ENCODE measurements at places on chromosomes 6 and 20. TPM values are rescaled to one million over a fixed set of nuclear protein-coding genes. Genes with fewer than 3 reads are reported as not detected.

The NHLRC1 gene
- total RNA-seq = 1.3 TPM

The ZFP57 gene
- total RNA-seq = not detected

The PTK6 gene
- not detected for total RNA-seq

The ERVFRD-1 gene
- not detected for total RNA-seq

The EYA4 gene
- total RNA-seq = 0.05 TPM

- no peak overlapping the region for H3K27ac ChIP-seq
- H3K36me3 ChIP-seq = no peaks in the 10 kb centered on the region
- peaks cover 3% of the 10 kb centered on the region for H3K27me3 ChIP-seq
- no peaks in the 10 kb centered on the region for H3K4me1 ChIP-seq
- DNase-seq = no peak
These were observed 276.9 kb upstream of the HS3ST5 start for GRCh38 chr6:114619621-114620200.

GRCh38 chr20:40797425-40797824 lies 108.4 kb upstream of the MAFB start:
- DNase-seq = no peak
- H3K27me3 ChIP-seq = no peaks in the 10 kb centered on the region
- no peaks in the 10 kb centered on the region for H3K4me1 ChIP-seq
- no peaks in the 10 kb centered on the region for H3K36me3 ChIP-seq

DNA sequence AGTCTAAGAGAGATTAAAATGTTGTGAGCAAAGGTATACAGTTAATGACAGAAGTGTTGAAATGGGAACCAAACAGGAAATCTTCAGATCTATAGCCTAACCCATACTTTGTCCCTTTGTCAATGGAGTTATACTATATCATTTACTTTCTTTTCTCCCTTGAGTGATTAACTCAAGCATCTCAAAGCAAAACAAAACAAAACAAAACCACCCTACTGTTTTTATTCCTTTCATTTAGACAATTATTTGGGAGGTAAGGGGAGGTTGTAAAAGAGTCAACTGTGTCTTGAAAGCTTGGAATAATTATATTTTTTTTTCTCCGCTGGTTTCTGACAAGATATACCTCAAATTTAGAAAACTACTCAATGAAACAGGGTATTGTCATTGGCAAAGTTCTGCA lies 139.8 kb upstream of the HMGN3 start:
- H3K27ac ChIP-seq = no peak overlapping the region
- H3K4me3 ChIP-seq = no peak overlapping the region
- no peaks in the 10 kb centered on the region for H3K4me1 ChIP-seq

DNA sequence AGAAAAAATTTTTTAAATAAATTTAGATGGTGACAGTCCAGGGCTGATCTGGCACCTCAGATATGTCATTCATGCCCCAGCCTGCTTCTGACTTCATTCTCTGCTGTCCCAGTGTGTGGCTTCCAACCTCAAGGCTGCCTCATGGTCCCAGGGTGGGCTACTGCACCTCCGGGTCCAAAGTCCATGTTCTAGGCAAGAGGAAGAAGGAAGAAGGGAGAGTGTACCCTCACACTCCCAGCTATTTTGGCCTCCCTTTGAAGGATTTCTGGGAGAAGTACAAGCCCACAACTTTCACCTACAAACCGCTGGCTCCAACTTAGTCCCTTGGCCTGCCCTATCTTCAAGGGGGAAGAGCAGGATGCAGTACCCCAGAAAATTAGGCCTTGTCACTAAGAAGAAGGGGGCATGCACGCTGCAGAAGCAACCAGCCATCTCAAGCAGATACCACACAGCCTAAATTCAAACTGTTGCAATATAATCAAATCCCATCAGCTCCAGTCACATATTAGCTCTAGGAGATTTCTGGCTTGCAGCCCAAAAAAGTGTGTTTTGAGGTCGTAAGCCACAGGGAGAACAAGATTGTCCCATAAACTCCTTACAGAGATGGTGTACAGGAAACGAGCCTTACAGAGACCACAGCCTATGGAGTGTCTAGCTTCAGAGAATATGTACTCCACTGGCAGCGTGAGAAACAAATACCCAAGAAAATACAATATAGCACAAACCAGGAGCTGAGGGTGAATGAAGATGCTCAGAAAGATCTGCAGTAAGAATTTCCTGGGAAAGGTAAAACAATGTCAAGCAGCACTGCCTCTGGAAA lies 906 bp upstream of the BTN3A2 start:
- DNase-seq = peak; percentile 62
- H3K36me3 ChIP-seq = peaks cover 5% of the 10 kb centered on the region
- peaks cover 21% of the 10 kb centered on the region for H3K4me1 ChIP-seq
- no peaks in the 10 kb centered on the region for H3K27me3 ChIP-seq

All from SJSA1 (cell line).